ENCODE measurements at places on chromosomes 1 and 21. TPM values are rescaled to one million over a fixed set of nuclear protein-coding genes. Genes with fewer than 3 reads are reported as not detected.

Gene EFNA1
- polyA plus RNA-seq = 28.8 TPM

Gene LCE6A
- polyA plus RNA-seq = not detected

DNA sequence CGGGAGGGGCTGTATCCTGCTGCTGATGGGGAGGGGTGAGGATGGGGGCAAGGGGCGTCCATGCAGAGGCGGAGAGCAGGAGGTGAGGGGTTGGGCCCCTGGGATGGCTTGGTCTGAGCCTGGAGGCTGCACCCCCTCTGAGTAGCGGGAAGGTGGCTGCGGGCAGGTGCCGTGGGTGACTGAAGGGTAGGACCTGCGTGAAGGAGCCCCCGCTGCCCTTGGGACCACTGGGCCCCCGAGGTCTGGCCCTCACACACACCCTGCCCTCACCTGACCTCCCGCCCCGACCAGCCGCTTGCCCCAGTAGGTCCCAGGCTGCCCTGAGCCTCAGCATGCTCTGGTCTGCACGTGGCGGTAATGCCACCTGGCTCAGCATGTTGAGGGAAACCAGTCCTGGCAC lies 12.8 kb upstream of the SKI start:
- no peak for DNase-seq

Gene C8A
- not detected for polyA plus RNA-seq

Gene ZNF593OS
- polyA plus RNA-seq = not detected

DNA sequence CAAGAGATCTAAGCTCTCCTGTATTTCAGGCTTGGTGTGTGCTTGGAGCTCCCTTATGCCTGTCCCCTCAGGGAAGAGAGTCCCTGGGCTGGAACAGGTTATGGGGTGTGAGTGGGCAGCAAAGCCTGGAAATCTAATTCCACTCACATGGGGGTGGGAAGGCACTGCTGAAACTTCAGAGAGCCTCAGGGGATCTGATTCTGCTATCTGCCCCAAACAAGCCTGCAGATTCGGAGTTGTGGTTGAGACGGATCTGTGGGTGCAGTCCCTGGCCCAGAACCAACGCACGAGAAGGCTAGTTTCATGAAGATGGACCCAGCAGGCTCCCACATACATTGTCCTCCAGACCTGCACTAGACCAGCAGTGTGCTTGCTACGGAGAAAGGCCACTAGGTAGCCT lies 2.9 kb downstream of the BLACAT1 start:
- no peak for DNase-seq

- no peak for DNase-seq
These were observed 1.9 kb downstream of the CLDN19 start for GRCh38 chr1:42737986-42738677.

All from mammary epithelial cell (primary cell).